ENCODE measurements at places on chromosomes 12 and 14.

DNA sequence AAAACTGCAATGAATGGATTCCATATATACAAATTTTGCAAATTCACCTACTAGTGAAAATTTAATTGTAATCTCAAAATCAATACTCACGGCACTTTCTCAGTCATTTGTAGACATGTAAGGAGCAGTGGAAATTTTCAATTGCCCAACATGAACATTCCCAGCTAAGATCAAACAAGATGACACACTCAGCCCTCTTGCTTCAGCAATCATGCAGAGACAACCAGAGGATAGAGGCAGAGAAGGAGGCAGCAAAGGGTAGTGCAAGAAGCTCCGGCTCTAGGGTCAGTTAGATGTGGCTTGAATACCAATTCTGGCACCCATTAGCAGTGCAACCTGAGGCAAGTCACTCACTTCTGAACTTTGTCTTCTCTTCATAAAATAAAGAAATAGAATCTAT is 91.5 kb upstream of the SLC35F4 start:
- no peak for DNase-seq

DNA sequence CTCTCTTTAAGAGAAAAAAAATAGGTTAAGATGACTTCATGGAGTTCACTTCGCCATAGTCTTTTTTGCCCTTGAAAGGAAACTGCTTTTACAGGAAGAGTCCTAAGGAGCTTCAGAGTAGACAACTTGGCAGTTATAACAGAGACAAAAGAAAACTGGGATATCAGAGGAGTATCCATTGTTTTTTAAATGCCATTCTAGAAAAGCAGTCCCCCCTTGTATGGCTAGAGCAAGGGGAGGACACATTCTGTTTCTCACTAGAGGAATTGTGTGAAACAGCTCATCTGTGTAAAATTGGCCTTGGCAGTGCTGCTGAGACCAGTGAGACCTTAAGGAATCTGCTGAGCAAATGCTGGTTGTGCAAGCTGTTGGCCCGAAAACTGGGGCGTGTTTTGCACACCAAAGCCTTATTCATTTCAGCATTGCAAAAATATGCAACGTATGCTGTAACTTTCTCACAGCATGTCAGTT is 128.0 kb downstream of the GPR135 start:
- no peak for DNase-seq

DNA sequence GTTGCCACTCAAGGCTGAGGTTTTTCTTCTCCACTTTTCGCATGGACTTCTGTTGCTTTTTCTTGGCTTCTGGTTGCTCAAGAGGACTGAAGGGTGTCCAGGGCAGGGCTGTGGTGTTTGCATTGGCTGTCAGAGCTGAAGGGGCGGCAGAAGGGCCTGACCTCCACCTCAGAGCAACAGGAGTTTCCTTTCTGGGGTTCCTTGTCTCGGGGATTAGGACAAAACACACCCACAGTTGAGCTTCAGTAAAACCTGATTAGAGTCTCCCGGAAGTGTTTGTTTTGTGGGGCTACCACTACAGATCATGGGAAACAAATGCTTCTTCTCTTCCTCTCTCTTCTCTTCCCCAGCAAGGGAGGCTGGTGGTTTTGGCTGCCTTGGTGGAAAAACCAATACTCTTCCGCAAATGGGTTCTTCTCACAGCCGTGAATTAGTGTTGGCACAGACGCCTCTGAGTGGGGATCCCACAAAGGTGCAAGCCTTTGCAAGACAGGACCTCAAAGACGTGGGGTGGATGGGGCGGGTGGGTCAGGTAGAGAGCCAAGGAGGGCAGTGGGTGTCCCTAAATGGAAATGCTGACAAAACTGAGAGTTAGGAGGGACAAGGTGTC is 317.7 kb upstream of the TBX3 start:
- no peak for DNase-seq

DNA sequence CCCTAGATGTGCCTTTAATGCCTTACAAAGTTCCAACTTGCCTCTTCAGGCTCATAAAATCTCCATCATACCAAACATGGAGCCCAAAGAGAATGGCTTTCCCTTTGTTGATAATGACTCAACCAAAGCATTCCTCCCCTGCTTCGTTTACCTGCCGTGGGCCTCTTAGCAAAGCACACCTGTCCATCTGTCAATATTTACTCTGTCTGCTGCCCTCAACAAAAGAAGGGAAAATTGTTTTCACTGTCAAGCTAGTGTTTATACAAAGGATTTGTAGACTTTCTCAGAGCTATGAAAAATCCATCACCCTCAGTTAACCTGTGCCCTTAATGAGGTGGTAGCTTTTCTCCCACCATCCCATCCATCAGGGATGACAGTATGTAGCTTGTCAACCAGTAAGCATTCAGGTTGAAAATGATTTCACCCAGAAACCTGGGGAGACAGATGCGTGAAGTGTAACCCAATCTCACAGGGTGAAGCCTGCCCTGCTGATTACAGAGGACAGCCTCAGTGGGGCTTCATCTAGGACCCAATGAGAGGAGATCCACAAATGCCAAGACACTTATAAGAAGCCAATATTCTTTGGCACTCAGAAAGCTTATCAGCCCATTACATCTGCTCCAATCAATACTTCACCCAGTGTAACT is 278.1 kb downstream of the NUAK1 start:
- peak; percentile 99 for DNase-seq

DNA sequence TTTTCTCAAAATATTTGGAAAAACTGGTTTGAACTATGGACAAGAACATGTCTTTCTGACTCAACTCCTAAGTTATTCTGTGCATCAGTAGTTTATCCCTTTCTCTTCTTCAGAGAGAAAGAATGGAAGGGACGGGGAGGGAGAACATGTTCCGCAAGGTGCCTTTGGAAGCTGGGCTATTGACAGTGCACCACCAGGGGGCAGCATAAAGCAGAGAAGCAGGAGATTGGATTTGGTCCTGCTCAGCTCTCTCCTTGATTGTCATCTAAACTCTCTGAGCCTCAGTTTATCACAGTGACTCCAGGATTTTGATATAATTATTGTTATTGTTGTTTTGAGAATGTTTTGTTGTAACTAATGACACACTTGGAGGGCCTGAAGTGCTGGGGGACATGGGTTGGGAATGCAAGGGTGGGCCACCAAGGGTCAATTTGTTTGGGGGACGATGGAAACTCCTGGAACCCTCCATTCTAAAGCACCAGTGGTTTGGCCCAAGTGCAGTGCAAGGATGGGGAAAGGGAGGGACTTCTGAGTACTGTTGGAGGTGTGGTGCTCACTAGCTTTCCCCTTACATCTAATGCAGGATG is 45.3 kb upstream of the ANO6 start:
- peak; percentile 11 for DNase-seq

DNA sequence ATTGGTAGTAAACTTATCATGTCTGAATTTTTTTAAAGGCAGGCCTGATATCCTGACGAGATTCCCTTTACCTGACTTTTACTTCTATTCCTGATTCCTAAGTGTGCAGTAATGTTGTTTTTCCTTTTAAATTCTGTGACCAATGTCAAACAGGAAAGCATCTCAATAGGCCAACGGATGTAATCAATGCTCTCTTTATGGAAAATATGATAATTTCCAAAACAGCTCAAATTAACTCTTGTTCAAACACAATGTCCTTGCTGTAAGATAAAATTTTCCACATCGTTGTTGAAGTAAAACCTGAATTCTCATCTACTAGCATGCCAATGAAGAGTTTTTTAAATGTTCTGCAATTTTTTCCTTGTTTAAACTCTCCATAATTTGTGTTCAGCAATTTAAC is 8.0 kb upstream of the TAS2R31 start:
- DNase-seq, result no peak

- DNase-seq, result peak; percentile 65
Measured at GRCh38 chr14:66507181-66507721, 696 bp upstream of the GPHN start.

- DNase-seq, result no peak
Measured at GRCh38 chr14:20327005-20327869, 5.8 kb downstream of the CCNB1IP1 start.

DNA sequence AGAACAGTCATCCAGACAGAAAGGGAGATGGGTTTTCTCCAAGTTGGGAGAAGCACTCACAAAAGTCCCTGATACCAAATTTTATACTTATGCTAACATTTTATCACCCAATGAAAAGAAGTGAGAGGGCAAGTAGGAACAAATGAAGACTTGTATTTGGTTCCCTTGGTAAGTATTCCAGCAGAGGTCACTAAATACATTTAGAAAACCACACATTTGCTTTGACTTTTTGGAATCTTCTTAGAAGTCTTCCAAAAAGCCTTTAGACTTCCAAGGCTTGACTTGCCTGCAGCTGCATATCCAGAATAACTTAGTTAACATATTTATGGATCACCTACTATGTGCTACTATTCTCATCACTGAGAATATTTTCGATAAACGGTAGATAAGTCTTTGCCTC is 3.1 kb upstream of the GYS2 start:
- DNase-seq, result no peak

DNA sequence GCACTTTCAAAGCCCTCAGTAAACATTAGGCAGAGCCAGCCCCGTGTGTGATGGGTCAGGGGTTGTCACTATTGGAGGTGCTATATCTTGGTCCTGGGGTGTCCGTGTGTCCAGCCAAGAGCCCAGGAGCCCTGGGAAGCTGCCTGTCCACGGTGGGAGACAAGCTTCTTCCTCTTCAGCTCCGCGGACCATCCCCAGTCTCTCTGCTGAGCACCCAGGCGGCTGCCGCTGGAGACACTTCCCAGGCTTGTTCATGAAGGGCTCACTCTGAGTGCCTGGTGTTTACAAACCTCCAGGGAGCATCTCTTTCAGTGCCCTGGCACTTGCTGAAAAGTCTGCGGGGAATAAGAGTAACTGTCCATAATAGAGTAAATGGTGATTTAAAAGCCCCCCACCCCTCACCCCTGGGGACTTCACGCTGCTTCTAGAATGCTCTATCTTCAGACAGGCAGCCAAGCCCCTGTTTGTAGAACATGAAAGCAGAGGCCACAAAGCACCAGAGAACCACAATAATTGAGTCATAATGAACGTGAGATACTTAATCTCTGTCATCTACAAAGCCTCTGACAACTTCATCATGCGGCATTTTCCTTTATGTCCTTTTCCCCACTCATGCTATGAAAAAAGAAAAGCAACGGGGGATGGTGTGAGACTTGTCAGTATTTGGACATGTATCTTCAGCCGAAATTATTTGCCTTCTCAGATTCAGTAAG is 178.6 kb downstream of the TMEM132C start:
- no peak for DNase-seq

- no peak for DNase-seq
Measured at GRCh38 chr12:54750-55535, 11.6 kb upstream of the IQSEC3 start.

DNA sequence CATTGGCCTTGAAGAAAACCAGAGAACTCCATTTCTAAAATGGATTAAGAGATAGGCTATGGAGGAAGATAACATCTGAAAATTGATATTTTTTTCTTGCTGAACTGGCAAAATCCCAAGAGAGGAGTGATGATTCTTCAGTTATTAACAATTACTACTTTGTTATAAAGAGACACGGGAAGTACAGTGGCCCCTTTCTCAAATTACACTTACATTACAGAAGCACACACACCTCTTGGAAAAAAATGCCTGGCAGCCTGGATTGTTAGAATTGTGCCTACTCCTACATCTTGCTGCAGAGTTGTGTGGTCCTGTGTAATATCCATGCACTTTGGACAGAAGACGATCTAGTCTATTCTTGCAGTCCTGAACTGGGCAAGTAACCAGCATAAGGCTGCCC is 71.7 kb downstream of the TGFB3 start:
- no peak for DNase-seq

DNA sequence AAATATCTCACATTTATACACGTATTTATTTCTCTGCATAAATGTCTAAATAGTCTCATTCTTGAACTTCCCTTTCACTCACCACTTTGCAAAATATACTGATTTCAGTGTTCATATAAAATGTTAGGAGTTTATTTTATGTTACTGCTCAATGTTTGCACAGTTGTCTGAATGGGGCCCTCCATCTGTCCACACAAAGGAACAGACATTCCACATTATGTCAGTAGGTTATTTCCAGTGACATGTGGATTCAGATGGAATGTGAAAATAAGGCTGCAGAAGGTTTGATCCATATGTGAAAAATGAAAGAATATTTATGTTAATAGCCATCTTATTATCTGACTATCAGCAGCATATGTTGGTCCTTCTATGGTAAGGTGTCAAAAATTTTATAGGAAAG is 994.4 kb upstream of the SEL1L start:
- DNase-seq, result no peak

DNA sequence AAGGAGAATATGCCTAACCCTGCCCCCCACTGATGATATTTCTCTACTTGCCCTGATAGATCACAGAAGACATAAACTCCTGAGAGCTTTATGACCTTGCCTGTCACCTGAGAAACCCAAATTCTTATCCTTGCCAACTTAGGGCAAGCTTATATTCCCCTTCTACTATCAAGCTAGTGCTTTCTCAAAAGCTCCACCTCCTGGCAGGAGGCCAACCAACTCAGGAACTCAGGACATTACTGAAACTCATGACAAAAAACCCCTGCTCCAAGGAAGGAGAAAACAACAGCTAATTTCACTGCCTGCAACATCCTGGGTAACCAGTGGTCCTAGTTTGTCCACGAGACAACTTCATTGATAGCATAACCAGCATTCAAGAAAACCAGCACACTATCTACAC is 60.9 kb upstream of the FSCB start:
- DNase-seq, result no peak

DNA sequence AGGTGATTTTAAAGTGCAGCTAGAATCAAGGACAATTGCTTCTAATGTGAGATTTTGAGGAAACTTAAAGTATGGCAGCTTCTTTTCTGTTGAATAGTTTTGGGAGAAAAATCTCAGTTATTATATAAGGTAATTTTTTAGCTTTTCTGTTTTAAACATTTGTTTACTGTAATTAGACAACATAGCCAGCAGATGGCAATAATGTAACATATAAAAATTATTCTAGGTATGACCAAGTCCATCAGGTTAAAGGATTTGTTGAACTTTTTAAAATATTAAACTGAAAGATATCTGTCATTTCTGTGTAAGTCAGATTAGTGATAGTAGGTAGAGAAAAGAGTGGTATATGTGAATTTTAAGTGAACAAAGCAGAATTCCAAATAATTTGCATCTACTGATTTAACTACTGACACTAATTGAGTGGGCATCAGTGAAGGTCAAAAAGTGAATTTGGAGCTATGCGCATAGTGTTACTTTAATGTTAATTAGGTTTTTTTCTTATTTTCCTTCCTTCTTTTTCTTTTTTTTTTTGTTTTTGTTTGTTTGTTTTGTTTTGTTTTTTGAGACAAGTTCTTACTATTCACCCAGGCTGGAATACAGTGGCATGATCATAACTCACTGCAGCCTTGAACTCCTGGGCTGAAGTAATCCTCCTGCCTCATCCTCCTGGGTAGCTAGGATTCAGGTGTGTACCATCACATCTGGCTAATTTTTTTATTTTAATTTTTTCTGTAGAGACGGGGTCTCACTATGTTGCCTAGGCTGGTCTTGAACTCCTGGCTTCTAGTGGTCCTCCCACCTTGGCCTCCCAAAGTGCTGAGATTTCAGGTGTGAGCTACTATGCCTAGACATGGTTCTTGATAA is 18.6 kb downstream of the PRORP start:
- DNase-seq, result no peak

- DNase-seq, result no peak
Measured at GRCh38 chr14:105142651-105143450, 25.7 kb downstream of the JAG2 start.

All from NCI-H187 treated with DMSO at 0.1 percent for 48 hours (cell line).